ENCODE measurements at places on chromosomes 7 and 10.

- DNase-seq = no peak
These were observed 711.1 kb upstream of the SEMA3D start for GRCh38 chr7:85897967-85898366.

DNA sequence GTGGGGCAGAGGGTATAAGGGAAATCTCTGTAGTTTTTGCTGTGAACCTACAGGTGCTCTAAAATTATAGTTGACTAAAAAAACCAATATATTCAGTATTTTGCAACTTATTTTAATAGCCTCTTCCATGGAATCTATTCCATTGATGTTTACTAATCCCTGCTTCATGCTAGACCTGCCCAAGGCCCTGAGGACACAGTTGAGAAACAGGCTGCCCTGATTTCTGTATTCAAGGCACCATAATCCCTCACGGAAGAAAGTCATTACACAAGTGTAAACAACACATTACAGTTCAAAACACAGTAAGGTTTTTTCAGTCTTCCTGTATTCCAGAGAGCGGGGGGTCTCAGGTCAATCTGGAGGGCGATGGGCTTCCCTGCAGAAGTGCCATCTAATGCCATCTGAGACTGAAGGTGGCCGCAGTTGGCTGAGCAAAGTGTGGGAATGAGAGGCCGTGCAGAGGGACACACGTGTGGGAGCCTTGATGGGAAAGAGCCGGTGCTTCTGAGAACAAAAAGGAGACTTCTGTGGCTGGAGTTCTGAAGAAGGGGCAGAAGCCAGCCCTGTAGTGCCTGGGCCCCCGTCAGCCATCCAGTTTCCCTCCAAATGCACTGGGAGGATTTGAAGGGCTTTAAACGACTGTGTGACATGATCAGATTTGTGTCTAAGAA is 146.9 kb downstream of the PTPN20 start:
- DNase-seq = no peak

- DNase-seq = no peak
These were observed 46.2 kb downstream of the FAM53B start for GRCh38 chr10:124697837-124698544.

GRCh38 chr7:103432712-103433111 is 13.3 kb downstream of the SLC26A5 start:
- no peak for DNase-seq

DNA sequence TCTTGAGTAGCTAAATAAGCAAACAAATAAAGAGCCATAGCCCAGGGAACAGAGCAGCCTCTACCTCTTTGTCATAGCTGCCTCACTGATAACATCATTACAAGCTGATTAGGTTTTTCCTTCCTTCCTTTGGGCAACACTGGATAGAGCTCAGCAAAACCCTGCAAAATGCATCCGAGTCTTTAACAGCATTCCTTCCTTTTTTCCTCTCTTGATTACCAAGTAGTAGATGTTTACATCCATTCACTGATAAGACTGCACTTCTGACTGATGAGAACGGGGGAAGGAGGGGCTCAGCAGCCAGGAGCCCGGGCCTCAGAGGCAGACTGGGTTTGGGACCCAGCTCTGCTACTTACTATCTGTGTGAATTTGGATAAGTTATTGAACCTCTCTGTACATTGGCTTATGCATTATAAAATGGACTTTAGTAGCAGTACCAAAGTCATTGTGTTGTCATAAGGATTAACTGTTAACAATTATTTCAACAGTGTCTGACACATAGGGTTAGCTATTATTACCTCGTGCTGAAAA is 214.2 kb downstream of the ANK3 start:
- peak; percentile 10 for DNase-seq

DNA sequence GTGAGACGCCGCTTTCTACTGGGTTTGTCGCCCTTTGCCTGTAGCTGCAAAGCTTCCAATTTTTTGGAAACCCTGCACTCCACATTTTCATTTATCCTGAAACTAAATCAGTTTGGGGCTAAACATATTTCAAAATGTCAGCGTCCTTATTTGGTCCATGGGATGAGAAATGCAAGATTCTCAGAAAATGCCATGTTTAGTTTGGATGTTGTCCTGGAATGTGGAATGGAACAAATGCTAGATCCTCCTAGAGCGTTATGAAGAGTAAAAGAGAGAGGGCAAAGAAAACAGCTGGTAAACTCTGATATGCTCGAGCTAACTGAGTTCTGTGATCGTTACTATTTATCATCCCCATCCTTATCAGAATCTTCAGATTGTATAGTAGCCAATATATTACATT is 236.9 kb downstream of the KLF6 start:
- DNase-seq = peak; percentile 40

GRCh38 chr10:86944471-86944870 is 12.9 kb downstream of the MMRN2 start:
- peak; percentile 43 for DNase-seq

DNA sequence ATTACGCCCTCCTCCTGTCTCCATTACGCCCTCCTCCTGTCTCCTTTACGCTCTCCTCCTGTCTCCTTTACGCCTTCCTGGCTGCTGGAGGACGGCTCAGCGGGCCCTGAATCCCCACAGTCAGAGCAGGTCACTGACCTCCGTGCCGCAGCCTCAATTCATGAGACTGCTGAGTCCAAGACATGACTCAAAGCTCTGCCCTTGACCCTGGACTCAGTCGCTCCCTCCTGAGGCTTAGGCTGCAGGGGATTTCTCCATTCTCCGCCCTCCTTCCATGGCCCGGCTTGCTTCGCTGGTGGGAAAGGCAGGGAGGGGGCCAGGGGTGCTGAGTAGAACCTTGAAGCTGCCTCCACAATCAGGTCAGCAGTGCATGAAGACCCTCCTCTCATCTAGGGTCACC is 21.0 kb upstream of the FOXL3 start:
- no peak for DNase-seq

DNA sequence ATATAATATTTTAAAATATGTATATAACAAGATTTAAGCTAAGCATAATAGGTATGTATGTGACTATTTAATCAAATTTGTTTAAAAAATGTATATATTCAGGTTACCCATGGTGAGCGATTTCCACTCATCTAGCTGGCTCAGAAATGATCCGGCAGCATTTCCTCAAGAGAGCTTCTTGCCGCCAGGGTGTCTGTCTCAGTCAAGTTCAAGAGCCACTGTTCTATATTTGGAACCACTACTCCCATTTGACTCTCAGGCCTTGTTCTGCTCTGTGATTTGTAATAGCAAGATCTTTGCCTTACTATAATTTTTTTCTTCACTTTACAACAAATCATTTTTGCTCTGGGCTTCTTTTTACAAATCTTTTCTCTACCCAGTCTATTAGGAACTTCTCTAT is 48.7 kb upstream of the CNTNAP2 start:
- peak; percentile 21 for DNase-seq

GRCh38 chr7:81138870-81139269 is 220.0 kb upstream of the SEMA3C start:
- no peak for DNase-seq

DNA sequence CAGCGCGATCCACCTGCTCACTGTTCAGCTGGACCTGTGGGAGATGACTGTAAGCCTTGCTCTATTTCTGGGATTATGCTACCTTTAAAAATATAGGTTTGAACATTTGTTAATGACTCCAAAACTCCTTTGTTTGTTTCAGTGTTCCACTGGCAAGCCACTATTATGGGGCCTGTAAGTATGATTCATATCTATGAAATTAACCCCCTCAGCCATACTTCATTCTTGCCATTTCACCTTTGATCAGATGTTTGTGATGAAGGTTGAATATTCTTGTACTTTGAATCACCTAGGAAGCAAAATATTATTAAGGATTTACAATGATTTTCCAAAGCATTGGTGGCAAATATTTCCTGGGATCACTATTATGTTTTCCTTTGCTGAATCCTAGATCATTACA is 23.9 kb upstream of the TFAM start:
- DNase-seq = no peak

- DNase-seq = no peak
These were observed 542.4 kb upstream of the DPP6 start for GRCh38 chr7:153509768-153510167.

DNA sequence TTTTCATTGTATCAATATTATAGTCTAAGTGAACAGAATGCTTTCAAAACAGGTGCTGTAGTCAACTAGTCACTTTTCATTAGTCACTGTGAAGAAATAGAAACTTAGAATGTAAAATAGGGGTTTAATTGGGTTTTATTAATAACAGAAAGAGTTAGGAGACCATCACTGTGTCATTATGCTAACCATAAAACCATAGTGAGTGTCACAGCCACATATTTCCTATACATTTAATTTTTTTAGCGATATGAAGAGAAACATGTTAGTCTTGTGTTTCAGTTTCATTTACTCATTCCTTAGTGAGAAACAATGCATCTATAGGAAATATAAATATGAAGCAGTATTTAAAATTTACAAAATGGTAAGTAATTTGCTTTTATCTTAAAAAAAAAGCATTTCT is 22.2 kb downstream of the SPAG6 start:
- no peak for DNase-seq

DNA sequence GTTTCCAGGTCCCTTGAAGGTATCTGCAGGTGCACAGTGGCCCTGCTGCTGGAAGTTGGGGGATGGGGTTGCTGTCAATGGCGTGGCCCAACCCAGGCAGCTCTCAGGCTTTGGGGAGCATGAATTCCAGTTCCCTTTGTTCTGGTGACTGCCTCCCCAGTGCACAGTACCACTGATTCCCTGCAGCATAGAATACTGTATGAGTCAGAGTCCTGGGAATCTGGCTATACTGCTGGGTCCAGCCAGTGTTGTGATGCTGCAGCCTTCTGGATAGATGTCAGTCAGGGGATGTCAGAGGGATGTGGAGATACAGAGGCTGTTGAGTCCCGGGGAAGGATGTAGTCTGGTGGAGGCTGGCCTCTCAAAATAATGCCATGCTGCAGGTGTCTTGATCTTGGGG is 99.3 kb downstream of the LANCL2 start:
- no peak for DNase-seq

DNA sequence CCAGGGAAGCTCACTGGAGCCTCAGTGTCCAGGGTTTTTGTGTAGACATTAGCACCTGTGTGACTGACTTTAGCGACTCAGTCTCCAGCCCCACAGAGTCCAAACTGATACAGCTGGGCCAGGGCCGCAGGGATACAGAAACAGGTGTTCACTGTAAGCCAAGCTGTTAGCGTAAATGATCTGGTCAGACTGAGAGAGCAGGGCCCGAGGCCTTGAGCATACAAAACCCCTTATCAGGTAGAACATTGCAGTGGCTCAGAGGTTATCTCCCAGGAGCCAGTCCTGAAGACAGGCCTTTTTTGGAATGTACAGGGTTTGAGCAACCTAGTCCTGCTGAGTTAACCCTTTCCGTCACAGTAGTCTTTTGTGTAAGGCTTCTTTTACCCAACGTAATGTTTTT is 25.0 kb downstream of the LHPP start:
- no peak for DNase-seq

GRCh38 chr10:31179091-31179680 is 139.8 kb upstream of the ZEB1 start:
- DNase-seq = no peak

DNA sequence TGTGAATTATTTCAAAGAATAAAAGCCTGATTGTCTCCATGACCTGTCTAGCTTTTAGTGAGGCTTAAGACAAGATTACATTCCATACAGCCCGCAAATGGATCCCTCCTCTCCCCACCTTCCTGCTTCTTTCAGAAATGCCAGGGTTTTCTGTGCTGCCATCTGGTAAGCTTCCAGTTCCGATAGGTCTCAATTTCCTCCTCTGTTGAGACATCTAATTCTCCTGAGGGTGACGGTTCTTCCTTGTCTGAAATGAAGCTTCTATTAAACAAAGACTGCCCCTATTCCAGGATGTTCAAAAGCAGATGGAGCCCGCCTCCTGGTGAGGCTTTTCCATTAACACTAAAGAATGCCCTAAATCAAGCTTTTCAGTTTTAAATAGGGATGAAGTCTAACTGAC is 295.6 kb downstream of the PTPRN2 start:
- no peak for DNase-seq

DNA sequence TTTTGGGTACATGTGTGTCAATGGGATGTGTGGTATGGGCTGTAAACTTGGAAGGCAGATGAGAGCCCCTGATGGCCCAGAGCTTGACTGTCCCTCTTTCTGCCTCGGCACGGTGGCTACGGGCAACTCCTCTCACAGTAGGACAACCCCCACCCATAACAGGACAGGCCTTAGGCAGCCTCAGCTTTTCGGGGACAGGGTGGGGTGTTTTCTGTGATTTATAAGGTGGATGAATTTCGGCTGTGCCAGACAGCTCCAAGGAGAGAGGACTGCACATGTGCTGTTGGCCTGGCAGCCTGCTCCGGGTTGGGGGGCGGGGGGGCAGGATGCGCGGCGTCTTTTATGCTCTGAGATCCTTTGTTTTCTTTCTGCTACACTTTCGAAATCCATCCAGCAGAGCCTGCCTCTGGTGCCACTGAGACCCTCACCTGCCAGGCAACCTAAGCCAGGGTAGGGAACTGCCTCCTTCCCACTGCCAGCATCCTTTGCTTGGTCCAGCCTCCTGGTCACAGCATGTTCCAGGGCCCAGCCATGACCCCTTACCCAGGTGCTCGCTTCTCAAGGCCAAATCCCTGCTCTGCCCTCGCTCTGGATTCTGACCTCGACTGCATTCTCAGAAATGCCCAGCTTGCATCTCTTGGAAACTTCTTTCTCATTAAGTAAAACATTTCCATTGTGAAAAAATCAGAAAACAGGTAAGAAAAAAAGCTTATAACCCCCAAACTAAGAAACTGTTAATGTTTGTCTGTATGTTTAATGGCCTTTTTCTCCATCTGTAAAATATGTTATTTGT is 15.4 kb upstream of the BTBD16 start:
- DNase-seq = no peak

DNA sequence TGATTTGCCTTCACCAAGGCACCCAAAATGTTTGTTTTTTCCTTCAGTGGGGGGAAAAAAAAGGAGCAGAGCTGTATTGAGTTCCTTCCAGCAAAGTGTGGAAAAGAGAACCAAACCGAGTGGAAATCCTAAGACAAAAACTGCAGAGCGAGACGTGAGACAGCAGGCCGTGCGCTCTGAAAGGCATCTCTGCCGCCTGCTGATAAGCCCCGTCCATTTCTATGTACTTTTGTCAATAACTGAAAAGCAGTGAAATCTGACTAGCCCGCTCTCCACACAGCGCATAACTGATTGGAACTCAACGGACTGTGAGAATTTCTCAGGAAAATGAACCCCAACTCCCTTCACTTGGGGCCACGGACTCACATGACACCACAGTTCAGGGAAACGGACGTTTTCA is 83.2 kb downstream of the COBL start:
- no peak for DNase-seq

DNA sequence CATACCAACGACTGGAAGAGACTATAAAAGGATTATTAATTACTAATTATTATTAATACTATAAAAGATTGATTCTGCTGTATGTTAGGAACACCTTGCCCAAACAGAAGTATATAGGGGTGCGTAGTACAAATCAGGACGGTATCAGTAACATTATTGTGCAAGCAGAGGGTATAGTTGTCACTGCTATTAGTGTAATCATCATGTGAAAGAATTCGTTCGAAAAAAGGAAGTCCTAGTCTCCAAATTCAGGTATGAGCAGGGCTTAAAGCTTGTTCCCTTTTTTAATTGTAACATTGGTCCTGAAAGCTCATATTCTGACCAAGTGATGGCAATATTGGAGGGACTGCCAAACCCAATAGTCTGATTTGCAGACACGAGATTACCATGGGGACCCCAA is 81.8 kb downstream of the THSD7A start:
- DNase-seq = no peak
